ENCODE measurements at places on chromosomes 1 and 21.

GRCh38 chr1:78040484-78041089 is 5.2 kb upstream of the GIPC2 start:
- no peak for DNase-seq

GRCh38 chr1:86950712-86951419 is 36.4 kb downstream of the HS2ST1 start:
- no peak for DNase-seq

- no peak for DNase-seq
Measured at GRCh38 chr1:212536586-212536985, 72.0 kb upstream of the ATF3 start.

- DNase-seq, result no peak
Measured at GRCh38 chr1:97895278-97895677, 25.6 kb downstream of the DPYD start.
